NCI-H187 treated with DMSO at 0.1 percent for 48 hours (cell line): ENCODE measurements at places on chromosomes 5 and 9.
A peak's percentile ranks its signal among the peaks of the same experiment; 100 is the strongest.

DNA sequence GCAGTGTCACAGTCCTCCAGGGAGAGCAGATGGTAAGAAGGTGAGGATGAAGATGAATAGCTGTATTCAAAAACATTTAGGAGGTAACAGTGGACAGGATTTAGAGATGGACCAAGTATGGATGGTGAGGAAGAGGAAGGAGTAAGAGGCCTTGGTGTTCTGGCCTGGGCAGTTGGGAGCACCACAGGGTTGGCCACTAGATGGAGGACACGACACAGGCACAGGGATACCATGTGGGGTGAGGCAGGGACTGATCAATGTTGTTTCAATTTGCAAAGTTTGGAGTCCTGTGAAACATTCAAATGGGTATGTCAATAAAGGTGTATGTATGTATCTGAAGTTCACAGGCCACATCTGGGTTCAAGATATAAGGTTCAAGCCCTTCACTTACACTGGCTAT is 141.1 kb upstream of the RASEF start:
- DNase-seq, result no peak

- no peak for DNase-seq
These were observed 464.9 kb upstream of the BRINP1 start for GRCh38 chr9:119834064-119834620.

- DNase-seq, result no peak
These were observed 8.7 kb downstream of the C1QTNF2 start for GRCh38 chr5:160361624-160362228.

DNA sequence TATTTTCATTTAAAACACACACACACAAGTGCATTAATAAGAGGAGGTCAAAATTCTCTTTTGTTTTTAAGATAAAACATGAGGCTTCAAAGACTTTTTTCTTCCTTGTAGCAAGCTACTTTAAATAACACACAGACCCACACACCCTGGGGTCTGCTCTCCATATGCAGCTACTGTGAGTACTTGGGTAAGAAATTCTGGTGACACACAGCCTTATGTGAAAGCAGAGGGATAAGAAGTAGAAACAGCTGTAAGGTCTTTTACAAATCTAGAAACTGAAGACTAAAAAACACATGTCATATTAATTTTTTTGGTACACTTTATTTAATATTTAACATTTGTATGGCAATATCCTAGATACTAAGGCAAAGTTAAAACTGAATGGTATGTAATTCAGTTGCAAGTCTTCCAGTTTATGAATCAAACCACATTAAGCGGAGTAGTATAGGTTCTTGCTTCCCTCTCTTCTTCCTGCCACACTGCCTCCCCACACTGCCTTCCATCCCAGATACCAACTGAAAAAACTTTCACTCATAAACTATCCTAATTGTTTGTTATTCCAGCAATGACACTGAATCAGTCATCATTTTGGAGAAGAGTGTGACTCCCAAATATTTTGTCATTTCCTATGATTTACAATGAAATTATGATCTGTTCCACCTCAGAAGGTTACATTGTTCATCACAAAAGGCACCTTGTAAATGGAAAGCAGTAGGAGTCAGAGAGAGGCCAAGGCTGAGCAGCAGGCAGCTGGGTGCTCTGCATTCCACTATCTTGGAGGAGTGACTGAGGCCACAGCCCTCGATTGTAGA is 92.0 kb downstream of the PLCXD3 start:
- DNase-seq, result no peak

- peak; percentile 34 for DNase-seq
These were observed 237.1 kb downstream of the DMRTA1 start for GRCh38 chr9:22683700-22684075.

DNA sequence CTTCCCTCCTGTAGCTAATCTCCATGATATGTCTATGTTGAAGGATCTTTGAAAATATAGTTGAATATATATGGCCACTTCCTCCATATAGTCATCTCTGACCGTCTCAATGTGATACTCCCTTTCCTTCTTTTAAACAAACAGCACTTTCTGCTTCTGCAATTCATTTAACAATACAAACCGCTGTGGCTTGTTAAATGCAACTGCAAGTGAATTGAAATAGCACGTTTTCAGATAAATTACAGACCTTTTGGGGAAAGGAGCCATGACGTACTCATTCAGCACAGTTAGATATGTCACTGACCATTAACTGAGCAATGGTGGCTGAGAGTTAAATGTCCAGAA is 82.5 kb downstream of the FBXO38 start:
- no peak for DNase-seq

- DNase-seq, result no peak
These were observed 200.4 kb downstream of the PCSK5 start for GRCh38 chr9:76090909-76091308.

- DNase-seq, result no peak
These were observed 27.0 kb upstream of the FRRS1L start for GRCh38 chr9:109193974-109194556.

DNA sequence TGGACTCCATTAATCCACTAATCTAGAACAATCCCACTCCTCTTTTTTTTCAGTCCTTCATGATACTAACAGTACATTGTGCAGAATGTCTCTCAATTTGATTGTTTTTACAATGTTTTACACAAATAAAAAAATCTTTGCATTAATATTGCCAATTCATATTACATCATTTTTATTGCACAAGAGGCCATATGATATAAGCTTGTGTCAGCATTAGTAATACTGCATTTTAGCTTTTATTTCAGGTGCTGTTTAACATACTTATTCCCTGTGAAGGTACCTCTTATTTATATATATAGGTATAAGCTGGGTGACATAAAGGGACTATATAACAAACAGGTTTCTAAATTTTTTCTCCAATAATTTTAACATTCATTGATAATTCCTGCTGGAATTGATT is 737.4 kb downstream of the DNAH5 start:
- DNase-seq, result no peak

DNA sequence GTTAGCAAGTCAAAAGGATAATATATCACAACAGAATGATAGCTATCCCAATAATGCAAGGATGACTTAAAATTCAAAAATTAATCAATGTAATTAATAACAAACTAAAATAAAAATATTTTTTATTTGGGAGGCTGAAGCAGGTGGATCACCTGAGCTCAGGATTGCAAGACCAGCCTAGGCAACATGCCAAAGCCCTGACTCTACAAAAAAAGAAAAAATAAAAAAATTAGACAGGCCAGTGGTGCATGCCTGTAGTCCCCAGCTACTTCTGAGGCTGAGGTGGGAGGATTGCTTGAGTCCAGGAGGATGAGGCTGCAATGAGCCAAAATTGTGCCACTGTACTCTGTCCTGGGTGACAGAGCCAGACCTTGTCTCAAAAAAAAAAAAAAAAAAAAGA is 399.3 kb downstream of the ADGRV1 start:
- DNase-seq, result no peak

DNA sequence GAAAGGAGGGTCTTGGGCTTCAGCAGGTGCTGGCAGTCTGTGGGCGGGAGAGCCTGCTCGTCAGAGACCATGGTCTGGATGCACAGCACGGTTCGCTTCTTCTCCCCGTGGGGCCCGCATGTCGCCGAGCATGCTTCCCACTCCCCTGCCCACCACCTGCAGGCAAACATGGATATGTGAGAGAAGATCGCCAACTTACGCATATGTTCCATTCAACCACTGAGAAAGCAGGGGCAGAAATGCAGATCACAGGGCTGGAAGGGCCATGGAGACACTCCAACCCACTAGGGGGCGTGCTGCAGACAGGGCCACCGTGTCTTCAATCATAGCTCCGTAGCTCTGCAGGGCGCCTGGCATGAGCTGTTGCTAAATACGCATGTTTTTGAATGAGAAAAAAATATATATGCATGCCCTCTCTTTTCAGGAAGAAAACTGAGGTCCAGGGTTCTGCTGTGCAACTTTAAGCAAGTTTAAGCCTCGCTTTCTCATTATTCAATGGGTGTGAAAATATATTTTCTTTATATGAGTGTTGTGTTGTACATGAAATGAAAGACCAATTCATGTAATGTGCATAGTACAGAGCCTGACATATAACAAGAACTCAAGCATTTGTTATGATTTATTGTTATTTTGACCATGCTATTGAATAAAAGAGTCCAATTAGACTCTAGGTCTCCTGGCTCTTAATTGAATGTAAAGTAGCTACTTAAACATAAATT is 148.0 kb downstream of the TARS1 start:
- DNase-seq, result no peak
